ENCODE measurements at places on chromosomes 1 and 21. TPM values are rescaled to one million over a fixed set of nuclear protein-coding genes. Genes with fewer than 3 reads are reported as not detected.

Gene SELL
- total RNA-seq = 11.4 TPM

DNA sequence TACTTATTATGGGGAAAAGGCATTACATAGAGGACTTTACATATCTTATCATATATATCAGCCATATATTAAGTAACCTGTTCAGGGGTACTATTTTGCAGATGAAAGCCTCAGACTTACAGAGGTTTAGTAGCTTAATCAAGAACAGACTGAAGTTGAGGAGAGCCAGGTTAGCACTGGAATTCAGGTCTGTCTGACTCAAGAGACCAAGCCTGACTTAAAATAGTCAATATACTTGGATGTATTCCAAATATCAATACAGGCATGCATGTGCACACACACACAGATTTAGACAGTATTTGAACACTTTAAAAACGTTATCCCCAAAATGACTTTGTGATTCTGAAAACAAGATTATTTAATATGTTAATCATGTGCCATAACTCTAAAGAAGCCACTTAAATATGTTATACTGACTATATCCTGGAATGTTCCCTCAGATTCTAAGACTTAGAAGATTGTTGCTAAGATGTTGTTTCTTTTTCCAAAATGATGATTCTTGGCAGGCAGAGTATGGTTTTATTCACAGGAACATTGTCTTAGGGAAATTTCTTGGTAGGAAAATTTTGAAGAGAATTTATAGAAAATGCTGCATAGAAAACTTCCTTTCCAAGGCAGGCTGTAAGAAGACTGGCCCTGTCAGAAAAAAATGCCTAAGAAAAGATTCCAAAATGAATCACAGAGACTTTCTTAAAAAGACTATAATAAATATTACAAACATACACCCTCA, 61.6 kb downstream of the ADAMTS1 start:
- peaks cover 9% of the 10 kb centered on the region for H3K4me1 ChIP-seq
- H3K27me3 ChIP-seq = no peaks in the 10 kb centered on the region
- no peaks in the 10 kb centered on the region for H3K36me3 ChIP-seq
- H3K4me3 ChIP-seq = no peak overlapping the region

Gene NUF2
- total RNA-seq = 0.49 TPM

Gene LY9
- 1.2 TPM for total RNA-seq

GRCh38 chr1:12402159-12402673, 172.4 kb downstream of the VPS13D start:
- H3K27me3 ChIP-seq = no peaks in the 10 kb centered on the region
- peaks cover 4% of the 10 kb centered on the region for H3K36me3 ChIP-seq
- no peak overlapping the region for H3K4me3 ChIP-seq
- no peak for DNase-seq
- H3K27ac ChIP-seq = no peak overlapping the region

DNA sequence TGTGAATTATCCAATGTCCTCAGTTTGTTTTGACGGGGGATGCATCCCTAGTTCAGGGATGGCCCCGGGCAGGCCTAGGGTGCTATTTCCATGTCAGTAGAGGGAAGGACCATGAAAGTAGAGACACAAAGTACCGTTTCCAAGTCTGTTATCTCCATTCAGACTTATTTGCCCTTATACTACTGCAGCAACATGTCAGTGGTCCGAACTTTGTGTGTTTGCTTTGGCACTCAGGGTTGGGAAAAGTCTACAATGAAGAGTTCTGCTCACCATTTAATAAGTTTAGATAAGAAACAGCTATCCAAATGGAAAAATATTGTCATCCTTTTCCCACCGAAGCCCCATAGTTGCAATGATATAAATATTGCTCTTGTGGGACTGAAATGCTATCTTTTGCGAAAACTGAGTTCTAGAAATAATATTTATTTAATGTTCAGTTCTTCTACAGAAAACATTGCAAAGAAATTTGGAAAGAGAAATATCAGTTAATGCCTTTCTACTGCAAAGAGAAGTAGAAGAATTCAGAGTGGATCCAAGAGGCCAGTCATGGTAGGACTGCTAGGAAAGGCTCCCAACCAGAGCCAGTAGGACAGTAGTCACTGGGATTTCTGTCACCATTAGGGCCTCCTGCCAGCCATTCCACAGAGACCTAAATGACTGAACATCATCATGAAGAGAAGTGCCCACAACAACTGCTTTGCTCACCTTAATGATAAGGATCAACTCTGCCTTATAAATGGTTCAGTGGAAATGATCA, 11.5 kb upstream of the AGT start:
- DNase-seq = no peak
- H3K27me3 ChIP-seq = no peaks in the 10 kb centered on the region
- no peak overlapping the region for H3K27ac ChIP-seq
- no peaks in the 10 kb centered on the region for H3K36me3 ChIP-seq

Gene RAB3B
- 0.03 TPM for total RNA-seq

- H3K27ac ChIP-seq = no peak overlapping the region
- no peak for DNase-seq
- H3K4me1 ChIP-seq = no peaks in the 10 kb centered on the region
- H3K36me3 ChIP-seq = no peaks in the 10 kb centered on the region
- no peaks in the 10 kb centered on the region for H3K27me3 ChIP-seq
Measured at GRCh38 chr1:231032963-231033362, 7.1 kb downstream of the FAM89A start.

DNA sequence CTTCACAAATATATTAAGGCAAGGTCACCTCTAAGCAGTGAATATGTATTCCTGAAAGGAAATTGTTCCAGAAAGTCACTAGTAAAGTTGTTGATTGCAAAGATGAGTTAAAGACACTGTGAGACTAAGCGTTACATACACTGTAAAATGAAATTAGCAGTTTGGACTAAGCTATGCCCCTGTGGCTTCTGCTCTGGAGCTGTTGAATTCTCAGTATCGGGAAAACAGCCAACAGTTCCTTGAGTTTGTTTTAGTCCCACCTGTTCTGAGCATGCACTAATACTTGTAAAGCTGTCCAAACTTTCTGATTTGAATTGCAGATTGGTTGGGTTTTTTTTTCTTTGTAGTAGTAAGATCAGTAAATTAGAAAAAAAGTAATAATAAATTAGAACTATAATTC, 21.0 kb downstream of the ANGPTL1 start:
- no peak overlapping the region for H3K4me3 ChIP-seq
- no peak overlapping the region for H3K27ac ChIP-seq
- DNase-seq = no peak
- no peaks in the 10 kb centered on the region for H3K4me1 ChIP-seq
- H3K27me3 ChIP-seq = no peaks in the 10 kb centered on the region

Gene ELK4
- 66.1 TPM for total RNA-seq

Gene SLC25A33
- 2.2 TPM for total RNA-seq

Gene RNF220
- 56.5 TPM for total RNA-seq

Gene CALML6
- not detected for total RNA-seq

Gene FAM163A
- not detected for total RNA-seq

- no peak overlapping the region for H3K27ac ChIP-seq
- peak; percentile 2 for DNase-seq
- H3K36me3 ChIP-seq = no peaks in the 10 kb centered on the region
- peaks cover 1% of the 10 kb centered on the region for H3K27me3 ChIP-seq
- H3K4me3 ChIP-seq = no peak overlapping the region
Measured at GRCh38 chr1:154871374-154871773, 1.3 kb upstream of the KCNN3 start.

Gene HES2
- total RNA-seq = 0.49 TPM

Gene EFNA3
- 3.2 TPM for total RNA-seq

Gene TNFSF4
- total RNA-seq = 0.49 TPM

DNA sequence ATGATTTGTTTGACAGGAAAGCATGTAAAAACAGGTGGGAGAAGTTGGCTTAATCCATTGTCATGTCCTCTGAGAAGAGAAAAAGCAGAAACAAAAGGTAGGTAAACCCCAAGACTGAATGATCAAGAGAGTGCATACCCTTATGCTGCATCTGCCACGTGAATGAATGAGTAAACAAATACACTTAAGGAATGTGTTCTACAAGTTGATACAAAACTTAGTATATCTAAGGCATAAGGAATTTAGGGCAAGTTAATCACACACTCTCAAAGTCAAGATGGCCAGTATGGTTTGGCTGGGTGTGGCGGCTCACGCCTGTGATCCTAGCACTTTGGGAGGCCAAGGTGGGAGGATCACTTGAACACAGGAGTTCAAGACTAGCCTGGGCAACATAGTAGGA, 34.2 kb downstream of the HMCN1 start:
- H3K4me1 ChIP-seq = peaks cover 4% of the 10 kb centered on the region
- H3K4me3 ChIP-seq = no peak overlapping the region
- H3K27me3 ChIP-seq = no peaks in the 10 kb centered on the region
- DNase-seq = no peak
- no peak overlapping the region for H3K27ac ChIP-seq

DNA sequence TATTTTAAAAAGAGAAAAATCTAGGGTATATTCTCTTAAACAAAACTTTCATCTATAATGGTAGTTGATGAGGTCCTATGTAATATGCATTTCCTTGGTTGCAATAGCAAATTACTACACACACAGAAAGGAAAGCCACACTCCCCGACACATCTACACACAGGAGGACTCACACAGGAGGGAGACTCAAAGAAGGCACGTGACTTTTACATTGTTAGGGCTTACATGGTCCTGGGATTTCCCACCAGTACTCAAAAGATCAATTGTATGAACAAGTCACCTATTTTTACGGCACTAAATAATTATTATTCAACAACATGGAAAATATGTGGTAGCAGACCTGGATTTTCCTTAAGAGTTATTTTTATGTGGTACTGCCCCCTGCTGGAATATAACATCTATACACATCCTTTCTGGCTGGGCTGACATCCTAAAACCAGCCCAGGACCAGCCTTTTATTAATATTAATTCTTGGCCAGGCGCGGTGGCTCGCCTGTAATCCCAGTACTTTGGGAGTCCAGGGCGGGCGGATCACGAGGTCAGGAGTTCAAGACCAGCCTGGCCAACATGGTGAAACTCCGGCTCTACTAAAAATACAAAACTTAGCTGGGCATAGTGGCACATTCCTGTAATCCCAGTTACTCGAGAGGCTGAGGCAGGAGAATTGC, 33.9 kb upstream of the LGALS8 start:
- H3K27ac ChIP-seq = no peak overlapping the region
- no peaks in the 10 kb centered on the region for H3K36me3 ChIP-seq
- no peak for DNase-seq
- no peak overlapping the region for H3K4me3 ChIP-seq

GRCh38 chr1:88983791-88984559, 8.5 kb downstream of the KYAT3 start:
- no peak overlapping the region for H3K27ac ChIP-seq
- DNase-seq = no peak
- no peaks in the 10 kb centered on the region for H3K36me3 ChIP-seq
- H3K4me3 ChIP-seq = no peak overlapping the region
- peaks cover 4% of the 10 kb centered on the region for H3K4me1 ChIP-seq

- DNase-seq = no peak
- H3K27me3 ChIP-seq = no peaks in the 10 kb centered on the region
- H3K4me3 ChIP-seq = no peak overlapping the region
- no peaks in the 10 kb centered on the region for H3K4me1 ChIP-seq
Measured at GRCh38 chr1:7127322-7128075, 342.2 kb downstream of the CAMTA1 start.

Gene ICOSLG
- 3.1 TPM for total RNA-seq

DNA sequence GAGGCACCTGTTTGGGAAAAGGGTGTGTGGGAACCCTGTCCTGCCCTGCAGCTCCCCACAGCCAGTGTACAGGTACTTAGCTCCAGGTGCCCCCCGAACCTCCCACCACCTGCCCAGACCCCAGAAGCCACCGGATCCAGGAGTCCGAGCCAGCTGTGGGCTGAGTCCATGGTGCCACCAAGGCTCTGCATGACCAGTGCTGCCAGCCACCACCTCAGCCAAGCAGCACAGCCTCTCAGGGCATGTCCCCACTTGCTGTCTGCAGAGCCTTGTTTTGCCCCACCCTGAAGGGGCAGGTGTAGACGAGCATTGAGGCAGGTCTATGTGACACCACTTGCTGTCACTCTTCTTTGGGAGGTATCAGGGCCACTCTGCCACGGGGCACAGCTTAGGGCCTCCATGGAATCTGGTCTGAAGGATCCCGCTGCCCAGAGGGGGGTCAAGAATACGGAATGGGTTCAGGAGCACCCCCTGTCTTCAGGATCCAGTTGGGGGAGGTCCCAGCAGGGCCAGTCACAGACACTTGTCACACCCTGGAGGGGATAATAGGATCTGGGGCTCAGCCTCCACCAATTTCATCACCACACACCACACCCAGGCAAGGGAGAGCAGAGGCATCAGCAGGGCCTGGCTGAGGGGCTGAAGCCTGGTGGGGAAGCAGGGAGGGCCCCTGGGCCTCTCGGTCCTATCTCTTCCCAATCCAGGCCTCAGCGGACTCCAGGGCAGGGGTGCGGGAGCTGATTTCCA, 27.7 kb downstream of the ARHGEF19 start:
- H3K36me3 ChIP-seq = no peaks in the 10 kb centered on the region
- no peak for DNase-seq
- no peak overlapping the region for H3K4me3 ChIP-seq
- no peaks in the 10 kb centered on the region for H3K27me3 ChIP-seq
- H3K27ac ChIP-seq = no peak overlapping the region

DNA sequence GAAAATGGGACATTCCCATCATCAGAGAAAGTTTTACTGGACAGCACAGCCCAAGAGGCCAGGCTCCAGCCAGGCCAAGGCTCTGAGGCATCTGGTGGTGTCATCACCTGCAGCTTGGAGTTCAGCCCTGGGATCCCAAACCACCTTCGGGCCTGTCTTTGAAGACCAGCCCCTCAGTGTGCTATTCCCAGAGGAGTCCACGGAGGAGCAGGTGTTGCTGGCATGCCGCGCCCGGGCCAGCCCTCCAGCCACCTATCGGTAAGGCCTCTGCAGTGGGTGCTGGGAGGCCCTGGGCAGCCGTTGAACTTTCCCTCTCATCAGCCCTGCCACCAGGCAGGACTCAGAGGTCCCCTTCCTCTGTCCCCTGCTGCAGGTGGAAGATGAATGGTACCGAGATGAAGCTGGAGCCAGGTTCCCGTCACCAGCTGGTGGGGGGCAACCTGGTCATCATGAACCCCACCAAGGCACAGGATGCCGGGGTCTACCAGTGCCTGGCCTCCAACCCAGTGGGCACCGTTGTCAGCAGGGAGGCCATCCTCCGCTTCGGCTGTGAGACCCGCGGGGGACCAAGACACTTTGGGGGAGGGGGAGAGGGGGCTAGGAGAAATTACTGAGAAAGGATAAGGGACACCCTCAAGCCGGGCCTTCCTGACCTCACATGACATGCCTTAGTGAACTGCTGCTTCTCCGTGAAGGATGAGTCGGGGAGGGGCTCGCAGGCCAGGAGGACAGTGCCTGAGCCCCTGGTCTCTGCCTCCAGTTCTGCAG, 15.0 kb downstream of the CNTN2 start:
- no peaks in the 10 kb centered on the region for H3K4me1 ChIP-seq
- no peaks in the 10 kb centered on the region for H3K27me3 ChIP-seq
- H3K27ac ChIP-seq = no peak overlapping the region
- no peaks in the 10 kb centered on the region for H3K36me3 ChIP-seq

Gene CELF3
- total RNA-seq = not detected

DNA sequence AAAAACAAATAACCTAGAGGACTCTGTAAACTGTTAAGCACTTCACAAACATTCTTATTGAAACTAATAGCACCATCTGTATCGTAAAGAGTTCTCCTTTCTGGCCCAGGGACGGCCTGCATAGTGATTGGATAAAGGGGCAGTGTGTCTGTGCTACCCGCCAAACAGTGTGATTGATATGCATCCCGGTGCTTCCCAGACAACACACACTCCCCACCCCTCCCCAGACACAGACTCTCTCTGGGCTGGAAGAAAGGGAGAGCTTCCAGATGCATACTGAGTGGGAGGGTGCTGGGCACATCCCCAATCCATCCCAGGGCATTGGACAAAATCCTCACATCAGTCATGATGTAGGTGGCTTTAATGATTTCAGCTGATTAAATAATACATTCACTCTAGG, 3.7 kb downstream of the HSD11B1 start:
- no peak for DNase-seq
- H3K27me3 ChIP-seq = no peaks in the 10 kb centered on the region
- H3K4me1 ChIP-seq = no peaks in the 10 kb centered on the region
- no peak overlapping the region for H3K4me3 ChIP-seq
- no peaks in the 10 kb centered on the region for H3K36me3 ChIP-seq

All from aorta (tissue), 5 donors.